Vagina (tissue), 2 donors: ENCODE measurements at places on chromosomes 1 and 21. TPM values are rescaled to one million over a fixed set of nuclear protein-coding genes. Genes with fewer than 3 reads are reported as not detected.

- DNase-seq = peak; percentile 20
These were observed 141.2 kb downstream of the VPS13D start for GRCh38 chr1:12371053-12371452.

Gene ASCL5
- not detected for total RNA-seq

Gene HCN3
- 4.2 TPM for total RNA-seq

Gene MEX3A
- total RNA-seq = 1.2 TPM

GRCh38 chr21:16071092-16071491 lies 341.3 kb downstream of the USP25 start:
- DNase-seq = no peak

DNA sequence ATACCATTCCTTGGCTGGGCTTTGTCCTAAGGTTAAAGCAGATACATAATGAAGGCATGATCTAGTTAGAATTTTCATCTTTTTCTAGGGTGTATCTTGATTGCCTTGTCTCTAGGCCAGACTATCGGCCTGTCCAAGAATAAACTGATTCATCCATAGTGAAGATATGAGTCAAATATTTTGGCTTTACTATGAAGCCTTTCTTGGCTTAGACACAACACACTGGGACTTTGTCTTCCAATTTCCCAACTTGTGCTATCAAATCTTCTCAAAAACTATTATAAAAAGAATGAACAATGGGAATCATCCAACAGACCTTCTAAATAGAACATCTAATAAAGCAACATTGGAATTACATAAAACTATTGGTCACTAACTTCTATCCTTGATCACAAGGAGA lies 64.8 kb downstream of the WARS2 start:
- DNase-seq = no peak

- DNase-seq = no peak
These were observed 31.9 kb downstream of the SLC35F3 start for GRCh38 chr1:233936422-233936821.

DNA sequence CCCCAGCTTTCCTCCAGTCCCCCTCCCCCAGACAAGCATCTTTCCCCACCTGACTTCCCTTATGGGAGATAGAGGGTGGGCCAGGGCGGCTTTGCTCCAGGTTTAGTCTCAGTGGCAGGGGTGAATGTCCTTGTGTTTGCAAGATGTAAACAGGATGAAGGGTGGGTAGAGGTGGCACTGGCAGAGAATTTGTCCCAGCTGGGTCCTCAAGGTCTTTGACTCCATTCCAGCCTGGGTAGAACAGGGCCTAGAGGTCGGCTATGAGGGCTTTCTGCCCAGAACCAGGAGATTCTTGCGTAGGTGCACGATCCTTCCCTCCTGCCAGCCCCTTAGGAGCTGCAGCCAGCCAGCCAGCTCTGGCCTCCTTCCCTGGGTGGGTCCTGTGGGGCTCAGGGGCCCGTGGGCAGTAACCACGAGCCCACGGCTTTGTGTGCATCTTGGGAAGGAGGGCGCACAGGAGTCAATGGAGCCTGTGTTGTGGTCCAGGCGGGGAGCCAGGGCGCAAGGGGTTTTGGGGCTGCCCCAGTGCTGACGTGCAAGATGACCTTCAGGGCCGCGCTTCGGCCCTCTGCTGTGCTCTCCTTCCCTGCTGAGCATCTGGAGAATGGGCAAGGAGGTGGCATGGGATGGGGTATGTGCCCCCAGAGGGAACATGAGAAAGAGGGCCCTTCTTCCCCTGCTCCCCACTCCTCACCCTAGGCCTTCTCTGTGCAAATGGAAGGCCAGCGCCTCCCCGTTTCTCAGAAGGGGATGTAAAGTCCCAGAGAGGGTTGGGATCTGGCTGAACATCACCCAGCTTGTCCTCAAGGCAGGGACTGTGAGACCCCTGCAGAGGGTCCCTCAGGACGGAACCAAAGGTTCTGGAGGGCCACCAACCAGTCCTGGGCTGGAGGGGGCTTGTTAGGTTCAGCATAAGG lies 15.7 kb downstream of the POU3F1 start:
- no peak for DNase-seq

GRCh38 chr1:42319128-42319851 lies 15.7 kb downstream of the FOXJ3 start:
- no peak for DNase-seq

Gene CYP4A11
- not detected for total RNA-seq

DNA sequence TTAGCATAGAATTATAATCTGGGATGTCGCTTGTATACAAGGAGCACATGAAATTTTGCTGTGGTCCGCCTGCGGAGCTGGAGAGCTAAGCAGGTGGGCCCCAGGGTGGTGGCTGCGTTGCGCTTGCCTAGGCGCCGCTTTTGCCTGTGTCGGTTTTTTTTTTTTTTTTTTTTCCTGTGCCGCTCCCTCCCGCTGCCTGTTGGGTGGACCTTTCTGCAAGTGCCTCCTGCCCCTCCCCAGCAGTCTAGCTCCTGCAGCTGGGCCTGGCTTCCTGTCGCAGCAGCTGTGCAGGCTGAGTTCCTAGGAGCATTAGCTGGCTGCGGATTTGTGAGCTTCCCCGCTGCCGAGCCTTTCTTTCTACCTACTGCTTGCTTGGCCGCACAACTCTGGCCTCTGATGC lies 20.6 kb downstream of the PYHIN1 start:
- DNase-seq = no peak

Gene IL10RB
- total RNA-seq = 31.7 TPM

Gene CYB561D1
- total RNA-seq = 8.3 TPM

- no peak for DNase-seq
These were observed 5.7 kb downstream of the HSD3B2 start for GRCh38 chr1:119420638-119421037.
